ENCODE measurements at places on chromosomes 1 and 21.

DNA sequence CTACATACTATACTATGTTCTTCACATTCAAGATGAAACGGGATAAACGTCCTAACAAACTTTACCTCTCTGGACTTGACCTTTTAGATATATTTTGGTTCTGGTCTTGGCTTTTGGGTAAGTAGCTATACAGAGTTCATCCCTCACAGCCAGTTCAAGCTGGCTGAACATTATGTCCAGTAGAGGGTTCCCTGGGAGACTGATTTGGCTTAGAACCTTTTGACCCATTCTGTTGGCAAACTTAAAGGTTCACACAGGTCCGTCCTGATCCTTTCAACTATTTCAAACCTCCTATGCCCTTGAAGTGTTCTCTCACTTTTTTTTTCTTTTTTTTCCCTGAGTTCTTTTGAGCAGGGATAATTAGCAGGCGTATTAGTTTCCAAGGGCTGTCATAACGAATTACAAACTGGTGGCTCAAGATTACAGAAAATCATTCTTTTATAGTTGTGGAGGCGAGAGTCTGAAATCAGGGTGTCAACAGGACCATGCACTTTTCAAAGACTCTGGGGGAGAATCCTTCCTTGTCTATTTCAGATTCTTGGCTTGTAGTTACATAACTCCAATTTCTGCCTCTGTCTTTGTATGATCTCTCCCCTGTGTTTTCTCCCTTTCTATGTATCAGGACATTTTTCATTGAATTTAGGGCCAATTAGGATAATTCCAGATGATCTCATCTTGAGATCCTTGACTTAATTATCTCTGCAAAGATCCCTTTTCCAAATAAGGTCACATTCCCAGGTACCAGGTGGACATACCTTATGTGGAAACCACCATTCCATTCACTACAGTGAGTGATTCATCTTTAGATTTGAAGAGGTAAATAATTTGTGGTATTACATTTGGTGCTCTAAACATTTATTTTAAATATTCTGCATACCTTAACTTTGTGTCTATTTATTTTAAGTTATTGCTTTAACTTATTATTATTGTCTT is 257.4 kb upstream of the USP25 start:
- DNase-seq: no peak

DNA sequence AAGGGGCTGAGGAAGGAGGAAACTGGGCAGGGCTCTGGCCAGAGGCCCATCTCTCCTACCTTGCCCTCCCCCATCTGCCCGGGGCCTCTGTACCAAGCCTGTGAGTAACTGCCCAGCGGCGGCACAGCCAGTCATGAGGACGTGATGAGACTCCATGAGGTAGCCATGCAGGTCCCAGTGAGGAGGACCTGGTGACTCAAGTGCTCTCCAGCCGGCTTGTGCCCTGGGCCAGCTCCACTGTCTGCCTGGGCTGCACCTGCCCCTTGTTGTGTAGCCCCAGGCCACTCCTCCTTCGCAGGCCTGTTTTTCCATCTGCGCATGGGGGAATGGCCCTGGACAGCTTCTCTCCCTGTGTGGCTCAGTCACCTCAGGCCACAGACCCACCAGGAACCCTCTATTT is 42.0 kb upstream of the PADI1 start:
- no peak for DNase-seq

GRCh38 chr1:183636334-183636682 is 725 bp upstream of the ARPC5 start:
- no peak for DNase-seq

GRCh38 chr1:218867941-218868626 is 305.6 kb upstream of the LYPLAL1 start:
- DNase-seq: no peak

DNA sequence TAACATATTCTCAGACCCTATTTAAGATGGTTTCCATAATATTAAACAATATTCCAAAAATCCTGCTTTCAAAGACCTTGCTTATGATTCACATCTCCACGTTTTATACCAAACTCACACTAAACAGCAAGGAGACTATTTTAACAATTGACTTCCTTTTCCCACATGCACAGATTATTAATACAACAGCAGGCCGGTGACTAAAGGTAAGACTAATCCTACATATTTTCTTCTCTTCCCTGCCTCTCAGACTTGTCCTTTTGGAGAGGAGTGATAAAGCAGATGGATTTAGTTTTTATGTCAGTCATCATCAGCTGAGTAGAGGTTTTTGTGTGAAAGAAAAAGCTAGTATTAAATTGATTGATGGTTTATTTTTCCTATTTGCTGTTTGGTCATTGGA is 400.6 kb downstream of the NTNG1 start:
- no peak for DNase-seq

DNA sequence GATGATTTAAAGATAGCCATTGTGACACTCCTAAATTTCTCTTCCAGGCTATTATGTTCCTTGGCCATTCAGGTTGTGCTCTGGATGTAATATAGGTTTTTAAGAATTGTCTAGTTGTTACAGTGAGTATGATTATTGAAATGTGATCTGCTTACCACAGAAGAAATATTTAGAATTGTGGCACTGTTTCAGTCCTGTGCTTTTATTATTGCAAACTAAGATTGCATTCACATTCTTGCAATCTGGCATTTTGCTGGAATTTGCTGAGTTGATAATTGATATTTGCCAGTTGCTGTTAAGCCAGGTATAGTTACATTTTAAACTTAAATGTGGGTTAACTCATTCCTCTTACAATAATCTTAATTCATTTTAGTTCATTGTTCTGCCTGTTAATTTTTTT is 22.3 kb downstream of the EXO1 start:
- DNase-seq: no peak
